Stimulated activated CD8-positive, alpha-beta memory T cell treated with anti-CD3 and anti-CD28 coated beads, Interleukin-4, amount 100 ng/mL, for 24 hours (primary cell): ENCODE measurements at places on chromosomes 2 and 18.

- DNase-seq: no peak
Observed at GRCh38 chr2:102708847-102709559, 52.8 kb upstream of the TMEM182 start.

DNA sequence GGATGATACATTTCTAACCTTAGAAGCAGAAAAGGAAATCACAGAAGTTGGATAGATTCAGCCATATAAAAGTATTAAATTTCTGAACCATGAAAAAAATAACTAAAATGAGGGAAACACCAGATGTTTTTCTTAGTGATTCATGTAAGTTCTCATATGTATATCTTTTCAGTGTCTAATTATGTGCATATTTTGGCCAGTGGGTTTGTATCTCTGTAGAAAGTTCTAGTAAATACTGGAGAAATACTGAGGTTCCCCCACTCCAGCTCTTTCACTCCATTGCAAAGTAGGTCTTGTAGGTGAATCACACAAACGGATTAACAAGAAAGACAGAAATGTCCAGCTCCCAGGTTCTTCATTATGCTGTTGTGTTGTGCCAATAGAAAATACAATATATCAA is 222.3 kb downstream of the NEDD4L start:
- DNase-seq: no peak

GRCh38 chr18:22026889-22027288 is 142.5 kb upstream of the GATA6 start:
- DNase-seq: no peak

DNA sequence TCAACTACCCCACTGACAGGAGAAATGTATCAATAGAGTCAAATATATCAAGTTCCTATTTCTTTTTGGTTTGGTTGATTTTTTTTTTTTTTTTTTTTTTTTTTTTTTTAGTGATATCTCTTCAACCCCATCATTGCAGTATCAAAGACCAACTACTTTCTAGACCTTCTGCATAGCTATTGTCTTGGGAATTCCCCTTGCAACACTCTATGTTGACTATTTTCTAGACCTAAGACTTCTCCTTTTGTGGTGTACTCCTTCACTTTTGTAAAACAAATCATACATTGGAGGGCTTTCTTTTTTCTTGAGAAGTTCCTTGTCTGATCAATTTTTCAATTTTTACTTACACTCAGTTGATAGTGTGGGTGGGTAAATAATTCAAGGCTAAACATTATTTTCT is 46.5 kb upstream of the NR4A2 start:
- no peak for DNase-seq

DNA sequence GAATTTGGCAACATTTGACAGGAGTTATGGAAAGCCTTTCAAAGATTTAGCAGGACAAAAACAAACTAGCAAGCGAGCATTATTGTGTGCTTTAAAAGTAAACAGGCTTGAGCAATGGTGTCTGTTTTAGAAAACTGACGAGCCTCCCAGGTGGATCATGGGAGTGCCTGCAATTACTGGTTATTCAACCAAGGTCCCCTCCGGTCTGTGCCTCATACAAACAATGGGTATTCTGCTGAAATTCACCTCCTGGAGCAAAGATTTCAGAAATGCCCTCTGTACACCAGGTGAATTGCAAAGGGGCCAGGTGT is 22.4 kb downstream of the RTP5 start:
- DNase-seq: no peak

- DNase-seq: no peak
Observed at GRCh38 chr2:182014284-182014683, 28.6 kb downstream of the PPP1R1C start.

- peak; percentile 2 for DNase-seq
Observed at GRCh38 chr18:61322265-61322873, 10.9 kb upstream of the CDH20 start.

- no peak for DNase-seq
Observed at GRCh38 chr2:29053670-29054400, 20.5 kb downstream of the PCARE start.

DNA sequence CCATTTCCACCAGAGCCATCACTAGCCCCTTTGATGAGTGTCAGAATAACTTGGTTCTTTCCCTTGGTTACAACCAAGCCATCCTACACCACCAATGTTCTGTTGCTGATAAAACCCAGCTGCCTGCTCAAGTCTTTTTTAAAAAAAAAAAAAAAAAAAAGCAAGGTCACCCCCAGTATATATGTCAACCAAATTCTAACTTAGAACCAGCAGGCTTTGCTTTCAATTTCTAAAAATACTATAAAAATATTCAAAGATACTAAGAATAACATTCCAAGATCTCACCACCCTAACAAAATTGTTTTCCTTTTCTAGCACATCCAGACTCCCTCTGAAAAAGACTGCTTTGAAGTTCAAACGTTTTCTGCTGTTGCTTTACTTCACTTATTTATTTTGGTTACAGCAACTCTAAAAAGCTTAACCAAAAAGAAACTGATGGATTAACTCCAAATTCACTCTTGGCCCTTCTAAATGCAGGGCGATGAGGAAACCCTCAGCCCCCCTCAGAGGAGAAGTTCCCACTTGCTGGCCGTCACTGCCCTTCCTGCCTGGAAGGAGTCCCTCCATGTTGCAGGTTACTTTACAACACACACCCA is 10.9 kb downstream of the UXS1 start:
- no peak for DNase-seq

- DNase-seq: no peak
Observed at GRCh38 chr2:96108151-96108540, 8.2 kb downstream of the ADRA2B start.

DNA sequence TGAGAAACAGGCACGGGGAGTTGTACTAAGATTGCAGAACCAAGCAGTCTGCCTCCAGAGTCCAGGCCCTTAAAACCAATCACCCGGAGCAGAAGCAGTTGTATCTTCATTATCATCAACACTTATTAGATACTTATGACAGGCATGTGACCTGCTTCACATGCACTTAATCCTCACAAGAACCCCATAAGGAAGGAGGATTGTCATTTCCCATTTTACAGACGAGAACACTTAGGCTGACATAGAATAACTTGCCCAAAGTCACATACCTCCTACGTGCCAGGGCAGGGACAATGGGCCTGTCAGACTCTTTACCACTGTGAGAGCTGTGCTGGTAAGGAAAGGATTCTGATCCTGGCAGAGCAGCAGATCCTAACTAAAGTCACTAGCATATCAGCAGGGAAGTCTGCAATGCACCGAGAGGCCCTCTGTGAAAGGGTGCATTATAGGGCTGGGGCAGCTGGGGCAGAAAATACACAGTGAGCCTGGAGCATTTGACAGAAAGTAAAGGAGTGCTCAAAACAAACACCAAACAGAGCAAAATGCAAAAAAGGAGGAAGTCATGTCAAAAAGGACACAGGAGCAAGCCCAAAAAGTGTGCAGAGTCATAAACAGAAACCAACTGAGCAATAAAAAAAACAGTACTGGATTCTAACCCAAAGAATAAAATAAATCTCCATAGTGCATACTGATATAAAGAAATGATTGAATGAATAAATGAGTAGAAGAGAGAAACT is 55.9 kb upstream of the SP3 start:
- DNase-seq: no peak

DNA sequence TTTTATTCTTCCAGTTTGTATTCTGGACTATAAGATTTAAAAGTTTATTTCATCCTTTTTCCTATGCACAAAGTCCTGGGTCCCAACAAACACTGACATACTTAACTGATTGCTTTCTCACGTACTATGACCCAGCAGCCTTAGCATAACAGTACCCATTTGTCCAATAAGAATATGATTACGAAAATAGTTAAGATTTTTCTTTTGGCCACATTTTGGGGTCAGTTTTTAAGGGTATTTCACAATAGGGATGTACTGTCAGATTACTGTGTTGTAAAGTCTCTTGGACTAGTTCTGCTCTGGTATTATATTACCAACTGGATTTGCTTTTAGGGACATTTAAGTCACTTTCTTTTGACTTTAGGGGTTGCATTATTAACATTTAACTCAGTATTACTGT is 46.1 kb downstream of the TTC39C start:
- DNase-seq: no peak

DNA sequence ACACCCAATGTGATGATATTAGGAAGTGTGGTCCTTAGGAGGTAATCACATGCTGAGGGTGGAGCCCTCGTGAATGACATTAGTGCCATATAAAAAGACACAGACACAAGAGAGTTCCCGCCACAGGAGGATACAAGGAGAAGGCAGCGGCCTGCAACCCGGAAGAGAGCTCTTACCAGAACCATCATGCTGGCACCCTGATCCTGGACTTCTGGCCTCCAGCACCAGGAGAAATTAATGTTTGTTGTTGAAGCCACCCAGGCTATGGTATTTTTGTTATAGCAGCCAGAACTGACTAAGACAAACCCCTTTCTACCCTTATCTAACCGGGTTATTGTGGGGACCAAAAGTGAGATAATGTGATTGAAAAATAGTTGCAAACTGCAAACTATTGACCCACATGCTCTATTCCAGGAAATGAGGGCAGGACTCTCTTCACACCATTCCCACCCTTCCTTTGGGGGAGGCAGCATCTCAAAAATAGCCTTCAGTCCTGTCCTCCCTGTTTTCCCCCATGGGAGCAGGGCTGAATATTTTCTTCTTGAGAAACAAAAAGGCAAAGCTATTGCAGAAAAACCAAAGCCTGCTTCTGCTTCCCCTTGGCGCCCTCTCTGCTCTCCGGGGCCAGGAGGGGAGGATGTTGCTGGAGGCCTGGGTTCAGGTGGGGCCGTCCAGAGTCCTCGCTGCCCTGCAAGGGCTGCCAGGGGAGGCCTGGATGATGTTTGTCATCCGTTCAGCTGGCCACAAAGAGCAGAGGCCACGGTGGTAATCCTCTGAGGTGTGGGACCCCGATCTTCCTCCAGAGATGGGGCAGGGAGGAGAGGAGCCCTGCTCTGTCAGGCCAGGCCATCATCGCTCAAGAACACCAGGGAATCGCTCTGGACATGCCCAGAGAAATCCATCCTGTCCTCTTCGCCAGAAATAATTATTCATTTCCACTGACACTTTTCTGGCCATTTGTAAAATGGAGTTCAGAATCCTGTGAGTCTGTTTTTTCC is 73.8 kb upstream of the HAAO start:
- DNase-seq: no peak

DNA sequence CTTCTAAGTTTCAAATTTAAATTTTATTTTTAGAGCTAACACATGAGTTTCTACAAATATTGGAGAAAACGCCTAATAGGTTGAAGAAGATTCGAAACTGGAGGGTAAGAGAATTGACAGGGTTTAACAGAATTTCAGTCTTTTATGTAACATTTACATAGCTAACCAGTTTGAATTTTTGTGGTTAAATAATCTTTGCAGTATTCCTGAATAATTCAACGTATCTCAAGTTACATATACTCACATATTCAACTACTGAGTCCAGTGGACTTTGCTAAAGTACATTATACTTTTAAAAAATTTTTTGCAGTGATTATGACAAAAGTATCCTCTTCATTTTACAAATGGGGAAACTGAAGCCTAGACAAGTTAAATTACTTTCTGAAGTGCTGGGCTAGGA is 34.0 kb downstream of the CCNT2 start:
- DNase-seq: no peak

GRCh38 chr2:32732120-32732519 is 104.3 kb downstream of the TTC27 start:
- DNase-seq: no peak

- no peak for DNase-seq
Observed at GRCh38 chr2:173272849-173273248, 81.8 kb upstream of the CDCA7 start.

DNA sequence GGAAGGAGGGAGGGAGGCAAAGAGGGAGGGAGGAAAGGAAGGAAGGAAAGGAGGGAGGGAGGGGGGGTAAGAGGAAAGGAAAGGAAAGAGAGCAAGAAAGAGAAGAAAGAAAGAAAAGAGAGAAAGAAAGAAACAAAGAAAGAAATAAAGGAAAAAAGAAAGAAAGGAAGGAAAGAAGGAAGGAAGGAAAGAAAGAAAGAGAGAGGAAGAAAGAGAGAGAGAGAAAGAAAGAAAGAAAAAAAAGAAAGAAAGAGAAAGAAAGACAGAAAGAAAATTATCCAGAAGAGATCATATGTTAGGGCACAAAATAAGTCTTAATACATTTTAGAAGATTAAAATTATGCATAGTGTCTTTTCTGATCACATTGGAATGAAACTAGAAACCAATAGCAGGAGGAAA is 24.3 kb upstream of the TFCP2L1 start:
- DNase-seq: no peak

DNA sequence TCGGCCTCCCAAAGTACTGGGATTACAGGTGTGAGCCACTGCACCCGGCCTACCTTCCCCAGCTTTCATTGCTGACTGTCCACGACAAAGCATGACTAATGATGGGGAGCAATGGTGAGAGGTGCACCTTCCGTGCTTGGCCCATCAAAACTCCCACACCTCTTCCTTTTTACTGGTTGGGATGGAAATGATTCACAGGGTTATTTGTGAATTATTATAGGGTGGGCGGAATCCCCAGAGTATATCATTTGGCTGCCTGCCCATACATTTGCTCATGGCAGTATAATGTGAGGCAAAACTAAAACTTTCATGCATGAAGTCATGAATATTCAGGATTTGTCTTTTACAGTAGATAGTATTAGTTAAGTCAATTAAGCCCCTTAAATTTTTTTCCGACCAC is 334.2 kb upstream of the NETO1 start:
- DNase-seq: no peak

- DNase-seq: no peak
Observed at GRCh38 chr2:98601532-98602132, 6.7 kb downstream of the COA5 start.

- no peak for DNase-seq
Observed at GRCh38 chr2:88261725-88262124, 91.6 kb downstream of the THNSL2 start.

DNA sequence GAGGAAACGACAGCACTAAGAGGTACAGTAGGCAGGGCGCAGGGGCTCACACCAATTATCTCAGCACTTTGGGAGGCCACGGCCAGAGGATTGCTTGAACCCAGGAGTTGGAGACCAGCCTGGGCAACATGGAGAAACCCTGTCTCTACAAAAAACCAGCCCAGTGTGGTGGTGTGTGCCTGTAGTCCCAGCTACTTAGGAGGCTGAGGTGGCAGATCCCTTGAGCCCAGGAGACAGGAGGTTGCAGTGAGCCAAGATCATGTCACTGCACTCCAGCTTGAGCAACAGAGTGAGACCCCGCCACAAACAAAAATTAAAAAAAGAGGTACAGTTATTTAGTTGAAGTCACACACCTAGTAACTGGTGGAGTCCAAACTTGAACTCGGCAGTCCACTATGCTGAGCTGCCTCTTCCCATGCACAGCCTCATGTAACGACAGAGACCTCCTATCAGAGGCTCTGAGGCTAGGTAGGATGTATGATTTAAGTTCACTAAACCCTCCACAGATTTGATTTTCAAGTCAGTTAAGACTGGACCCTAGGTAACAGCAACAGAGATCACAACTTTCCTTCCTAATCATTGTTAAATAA is 8.7 kb downstream of the STK17B start:
- DNase-seq: no peak

DNA sequence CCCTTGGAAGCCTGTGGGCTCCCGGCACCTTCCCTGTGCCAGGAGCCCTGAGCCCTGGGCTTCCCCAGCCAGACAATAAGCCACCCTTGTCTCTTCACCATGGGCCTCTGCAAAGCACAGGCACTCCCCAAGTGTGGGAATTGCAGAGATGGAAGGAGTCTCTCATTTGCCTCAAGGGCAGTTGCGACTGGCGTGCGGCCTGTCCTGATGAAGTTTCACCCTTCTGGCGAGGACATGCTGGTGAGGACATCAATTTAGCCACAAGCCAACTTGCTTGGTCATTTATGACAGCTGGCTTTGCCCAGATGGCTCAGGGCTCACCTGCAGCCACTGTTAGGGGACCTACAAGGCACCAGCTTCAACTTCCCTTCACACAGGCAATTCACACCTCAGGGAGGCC is 180.2 kb downstream of the ANAPC1 start:
- DNase-seq: no peak

GRCh38 chr18:27843783-27844777 is 332.9 kb downstream of the CDH2 start:
- no peak for DNase-seq

GRCh38 chr2:132009177-132009873 is 152.4 kb downstream of the ANKRD30BL start:
- no peak for DNase-seq
